Germinal center (tissue), 1 donor: ENCODE measurements at places on chromosomes 12 and 14.

- DNase-seq: peak; percentile 77
Measured at GRCh38 chr12:15590180-15590826, 198.9 kb downstream of the EPS8 start.

GRCh38 chr14:38363217-38363616 is 107.3 kb upstream of the CLEC14A start:
- DNase-seq: no peak

DNA sequence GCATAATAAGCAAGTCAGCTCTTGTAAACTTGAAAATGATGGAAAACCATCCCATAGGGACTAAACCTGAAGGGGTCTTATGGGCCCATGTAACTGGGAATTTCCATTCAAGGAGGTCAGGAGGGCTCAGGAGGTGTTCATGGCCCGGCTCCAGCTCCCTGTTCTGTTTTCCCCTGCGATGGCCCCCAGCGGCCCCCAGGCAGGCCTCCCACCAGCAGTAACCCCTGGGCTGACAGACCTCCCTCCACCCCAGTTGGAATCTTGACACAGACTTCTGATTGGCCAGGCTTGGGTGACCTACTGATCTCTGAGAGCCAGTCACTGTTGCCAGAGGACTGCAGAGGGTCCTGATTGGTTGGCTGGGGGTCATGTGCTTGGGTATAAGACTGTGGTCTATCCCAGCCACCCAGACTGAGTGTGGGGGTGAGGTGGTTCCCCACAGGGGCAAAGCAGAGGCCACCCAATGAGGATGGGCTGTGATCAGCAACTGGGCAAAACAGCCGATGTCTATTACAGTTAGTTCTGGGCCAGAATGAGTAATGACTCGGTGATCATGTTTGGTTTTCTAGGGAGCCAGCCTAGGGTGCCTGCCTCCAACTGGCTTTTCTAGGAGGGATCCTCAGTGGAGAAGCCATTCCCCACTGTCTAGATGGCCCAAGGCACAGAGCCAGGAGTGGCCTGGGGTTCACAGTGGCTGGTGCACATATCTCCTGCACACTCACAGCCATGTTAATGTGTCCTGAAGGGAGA is 27.0 kb downstream of the RHOF start:
- no peak for DNase-seq

- DNase-seq: no peak
Measured at GRCh38 chr12:120725151-120725658, 421 bp upstream of the ACADS start.

DNA sequence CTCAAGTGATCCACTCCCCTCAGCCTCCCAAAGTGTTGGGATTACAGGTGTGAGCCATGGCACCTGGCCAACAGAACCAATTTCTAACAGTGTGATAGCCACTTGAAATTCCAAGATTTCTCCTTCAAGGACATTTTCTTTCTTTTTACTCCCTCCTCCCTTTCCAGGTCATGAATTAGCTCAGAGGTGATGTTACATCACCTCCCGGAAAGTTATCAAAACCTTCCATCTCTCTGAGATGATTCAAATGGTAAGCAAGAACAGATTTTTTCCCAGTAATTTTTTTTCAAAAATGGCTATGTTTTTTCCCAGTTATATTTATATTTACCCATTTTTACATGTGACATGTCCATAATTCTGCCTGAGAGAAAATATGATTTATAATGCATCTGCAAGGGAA is 15.6 kb upstream of the SMAGP start:
- DNase-seq: no peak

- DNase-seq: no peak
Measured at GRCh38 chr12:123076604-123077297, 74.1 kb downstream of the PITPNM2 start.

GRCh38 chr12:127182018-127182417 is 1085.0 kb upstream of the TMEM132C start:
- DNase-seq: no peak

DNA sequence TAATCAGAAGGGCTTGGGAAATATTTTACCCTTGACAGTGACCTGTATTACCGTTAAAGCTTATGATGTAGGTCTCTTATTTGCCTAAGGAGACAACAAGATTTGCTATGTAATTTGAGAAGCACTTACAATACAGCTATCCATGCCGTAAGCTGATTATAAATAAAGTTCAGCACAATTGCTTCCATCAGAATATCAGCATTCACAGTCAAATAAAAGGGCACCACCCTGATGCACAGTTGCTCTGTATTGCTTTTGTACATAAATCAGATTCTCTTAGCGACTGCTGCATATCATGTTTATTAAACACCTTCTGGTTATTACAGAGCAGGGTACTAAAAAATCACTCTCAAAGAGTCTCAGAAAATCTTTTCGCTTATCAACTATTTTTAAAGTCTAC is 67.3 kb upstream of the VRK1 start:
- DNase-seq: no peak

DNA sequence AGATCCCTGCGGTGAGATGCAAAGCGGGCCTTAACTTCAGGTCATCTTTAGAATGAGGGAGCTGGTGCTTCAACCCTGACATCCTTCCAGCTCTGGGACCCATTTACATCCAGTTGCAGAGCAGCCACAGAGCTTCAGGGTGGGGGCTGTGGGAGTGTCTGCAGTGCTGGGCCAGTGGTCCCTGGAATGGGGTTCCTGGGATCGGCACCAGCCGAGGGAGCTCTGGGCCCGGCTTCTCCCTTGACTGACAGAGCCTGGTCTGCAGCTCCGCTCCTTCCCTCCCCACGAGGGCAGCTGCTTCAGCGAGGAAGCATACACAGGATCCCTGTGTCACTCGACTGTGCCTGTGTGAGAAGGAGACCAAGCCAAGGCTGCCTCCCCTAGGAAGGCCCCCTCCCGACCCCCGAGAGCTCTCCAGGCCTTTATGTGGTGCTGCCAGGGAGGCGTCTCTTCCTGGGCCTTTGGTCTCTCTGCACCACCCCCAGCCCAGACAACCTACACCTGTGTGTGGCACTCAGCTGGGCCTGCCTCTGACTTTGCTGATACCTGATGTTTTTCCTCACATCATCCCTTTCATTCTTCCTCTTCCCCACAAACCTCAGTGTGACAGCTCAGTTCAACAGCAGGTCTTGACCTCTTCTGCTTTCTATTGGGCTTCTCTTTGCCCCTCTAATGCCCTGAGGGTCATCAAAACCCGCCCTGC is 48.1 kb upstream of the RIN3 start:
- DNase-seq: no peak

DNA sequence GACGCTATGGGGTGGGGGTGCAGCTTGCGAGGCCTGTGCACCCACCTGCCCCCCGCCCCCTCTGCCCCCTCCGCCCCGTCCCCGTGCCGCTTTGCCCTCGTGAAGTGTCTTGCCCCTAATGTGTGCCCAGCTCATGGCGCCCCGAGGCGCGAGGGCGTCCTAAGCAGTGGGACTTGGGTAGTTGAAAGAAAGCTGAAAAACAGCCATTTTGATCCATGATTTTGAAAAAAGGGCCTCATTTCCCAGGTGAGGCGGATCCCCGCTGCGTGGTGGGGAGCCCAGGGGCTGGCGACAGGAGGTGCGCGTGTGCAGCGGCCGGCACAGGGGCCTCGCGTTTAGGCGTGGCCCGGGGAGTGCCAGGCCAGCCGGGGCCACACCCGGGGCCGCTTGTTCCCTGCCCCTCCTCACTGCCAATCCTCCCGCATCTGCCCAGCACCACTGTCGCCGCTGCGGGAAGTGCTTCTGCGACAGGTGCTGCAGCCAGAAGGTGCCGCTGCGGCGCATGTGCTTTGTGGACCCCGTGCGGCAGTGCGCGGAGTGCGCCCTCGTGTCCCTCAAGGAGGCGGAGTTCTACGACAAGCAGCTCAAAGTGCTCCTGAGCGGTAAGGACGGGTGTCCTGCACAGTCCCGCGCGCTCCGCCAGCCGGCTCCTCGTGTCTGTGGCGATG is 11.8 kb downstream of the ZFYVE21 start:
- DNase-seq: no peak

GRCh38 chr12:40717576-40717975 is 25.3 kb downstream of the CNTN1 start:
- DNase-seq: no peak

- peak; percentile 44 for DNase-seq
Measured at GRCh38 chr14:21498540-21499526, 12.3 kb downstream of the METTL3 start.

DNA sequence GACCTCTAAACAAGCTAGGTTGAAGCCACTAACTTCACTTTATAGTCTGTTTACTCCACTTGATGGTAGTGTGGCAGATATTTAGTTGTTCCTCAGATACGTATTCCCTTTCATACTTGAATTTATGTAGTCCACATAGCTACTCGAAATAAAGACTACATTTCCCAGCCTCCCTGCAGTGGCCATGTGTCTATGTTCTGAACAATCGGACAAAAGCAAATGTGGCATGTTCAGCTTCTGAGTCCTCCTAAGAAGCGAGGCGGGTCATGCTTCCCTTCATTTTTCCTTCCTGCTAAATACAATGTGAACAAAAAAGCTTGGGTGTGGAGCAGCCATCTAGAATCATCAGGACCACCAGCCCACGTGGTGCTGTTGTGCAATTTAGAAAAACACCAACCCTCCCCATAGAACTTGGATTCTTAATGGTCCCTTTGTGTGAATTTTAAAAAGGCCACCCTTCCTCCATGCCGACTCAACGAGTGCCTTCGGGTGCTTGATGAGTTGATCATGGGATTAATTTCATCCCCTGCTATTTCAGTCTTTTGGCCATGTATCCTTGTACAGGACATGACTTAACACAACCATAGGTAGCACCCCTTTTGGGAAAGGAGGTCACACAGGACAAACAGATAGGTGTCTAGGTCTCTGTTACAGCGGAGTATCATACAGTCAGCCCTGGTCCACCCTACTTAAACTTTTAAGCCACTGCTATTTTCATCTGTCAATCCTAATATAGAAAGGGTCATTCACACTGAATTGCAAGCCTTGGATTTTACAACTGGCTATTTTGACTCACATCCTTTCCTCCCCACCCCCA is 60.7 kb downstream of the ZFC3H1 start:
- DNase-seq: no peak

GRCh38 chr14:68669603-68670358 is 123.1 kb downstream of the ZFP36L1 start:
- DNase-seq: no peak
